ENCODE measurements at places on chromosomes 3 and 15.

DNA sequence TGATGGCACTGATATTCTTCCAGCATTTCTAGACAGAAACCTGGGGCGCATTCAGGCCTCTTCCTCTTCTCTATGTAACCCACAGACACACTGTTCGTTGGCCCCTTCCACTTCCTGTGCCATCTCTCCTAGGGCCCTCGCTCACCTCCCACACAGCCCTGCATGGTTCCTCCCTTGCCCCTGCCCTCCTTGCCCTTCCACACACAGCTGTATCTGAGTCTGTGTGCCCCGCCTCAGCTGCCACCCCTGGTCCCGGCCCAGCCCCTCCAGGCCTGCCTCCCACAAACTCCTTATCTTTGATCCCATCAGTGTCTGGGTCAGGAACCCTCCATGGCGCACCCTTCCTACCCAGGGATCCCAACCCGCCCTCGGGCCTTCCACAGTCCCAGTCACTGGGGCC lies 37.9 kb downstream of the RAB6B start:
- DNase-seq, result no peak

GRCh38 chr15:96088650-96089049 lies 241.8 kb upstream of the NR2F2 start:
- DNase-seq, result no peak

DNA sequence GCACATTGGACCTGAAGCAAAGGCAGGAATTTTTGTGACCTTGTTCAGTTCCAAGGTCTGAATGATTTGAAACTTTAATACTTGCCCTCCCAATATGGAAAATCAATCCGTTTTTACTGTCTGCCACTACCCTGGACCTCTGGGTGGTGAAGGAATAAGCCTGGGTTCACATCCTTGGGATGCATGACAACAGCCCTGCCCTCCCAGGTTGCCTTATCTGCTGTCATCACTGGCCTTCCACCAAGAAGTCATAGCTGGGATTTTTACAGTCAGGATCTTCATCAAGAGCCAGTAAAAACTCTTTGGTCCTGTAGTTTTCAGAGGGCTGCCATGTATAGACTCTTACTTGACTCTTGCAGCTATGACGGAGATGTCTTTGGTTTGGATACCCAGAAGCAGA lies 128.6 kb downstream of the MYLK start:
- DNase-seq, result no peak

DNA sequence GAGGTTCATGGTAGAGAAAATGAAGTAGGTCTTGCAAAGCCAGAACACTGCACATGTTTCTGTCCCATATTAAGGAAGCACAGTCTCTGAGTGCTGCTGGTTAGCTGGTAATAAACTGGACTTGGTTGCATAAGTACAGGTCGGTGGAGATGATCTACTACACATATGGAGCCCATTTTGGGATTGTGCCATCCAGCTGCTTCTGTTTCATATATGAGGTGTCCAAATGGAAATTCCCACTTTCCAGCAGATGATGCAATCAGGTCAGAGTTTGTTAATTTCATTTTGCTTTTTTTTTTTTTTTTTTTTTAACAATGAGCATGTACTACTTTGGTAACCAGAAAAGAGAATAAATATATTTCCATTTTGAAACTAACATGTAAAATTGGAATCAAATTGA lies 122.6 kb downstream of the SATB1 start:
- no peak for DNase-seq

- DNase-seq, result no peak
Measured at GRCh38 chr3:94175677-94176076, 112.8 kb downstream of the NSUN3 start.

DNA sequence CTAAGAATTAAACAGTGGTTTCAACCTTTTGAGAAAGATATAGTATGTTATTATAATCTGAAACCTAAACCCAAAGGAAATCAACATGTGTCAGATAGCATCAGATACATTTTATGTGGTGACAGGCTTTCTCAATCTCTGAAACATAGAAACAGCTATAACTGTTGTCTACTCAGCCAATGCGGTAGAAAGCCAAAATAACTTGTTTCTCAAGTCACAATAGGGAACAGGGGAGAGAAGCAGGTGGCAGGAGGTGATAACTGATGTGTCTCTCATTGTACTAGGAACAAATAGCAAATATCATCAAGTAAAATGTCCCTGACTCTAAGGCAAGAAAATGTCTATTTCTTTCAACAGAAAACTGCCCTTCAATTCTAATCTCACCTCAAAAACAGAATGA lies 38.6 kb downstream of the DENND6A start:
- DNase-seq, result no peak

DNA sequence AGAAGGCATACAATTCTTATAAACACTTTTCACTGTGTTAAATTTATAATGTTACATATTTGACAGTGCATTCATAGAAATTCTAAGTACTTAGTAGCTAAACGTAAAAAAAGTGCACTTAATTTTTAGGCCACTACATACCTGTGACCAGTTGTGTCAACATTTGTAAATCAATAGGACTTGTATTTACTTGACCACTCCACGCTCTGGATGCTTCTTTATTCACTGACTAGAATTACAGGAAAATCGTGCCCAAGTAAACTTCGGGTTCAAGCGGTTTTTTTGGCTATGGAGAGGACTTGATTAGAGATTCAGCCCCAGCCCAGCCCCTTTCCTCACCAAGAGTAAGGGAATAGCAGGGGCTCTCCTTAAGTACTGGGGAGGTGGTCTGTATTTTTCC lies 21.8 kb downstream of the WDR53 start:
- DNase-seq, result no peak

- no peak for DNase-seq
Measured at GRCh38 chr3:175105066-175105465, 245.9 kb downstream of the NAALADL2 start.

- DNase-seq, result no peak
Measured at GRCh38 chr3:132443421-132443820, 26.1 kb downstream of the DNAJC13 start.

GRCh38 chr3:167116120-167116922 lies 263.8 kb downstream of the ZBBX start:
- no peak for DNase-seq

DNA sequence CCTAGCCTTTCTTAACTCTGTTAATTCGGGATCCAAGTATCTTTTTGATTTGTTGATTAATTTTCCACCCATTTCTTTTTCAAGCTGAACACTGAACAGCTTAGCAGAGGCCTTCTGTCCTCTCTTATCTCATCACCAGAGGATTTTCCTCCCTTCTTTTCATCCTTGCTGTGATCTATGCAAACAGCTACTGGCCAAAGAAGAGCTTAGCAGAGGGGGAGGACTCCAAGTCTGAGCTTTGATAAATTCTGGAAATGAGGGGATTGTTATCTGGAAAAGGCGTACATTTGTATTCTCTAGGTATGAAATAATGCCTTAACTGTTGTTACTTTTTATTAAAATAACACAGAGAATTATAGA lies 13.4 kb downstream of the DZIP3 start:
- DNase-seq, result no peak

- no peak for DNase-seq
Measured at GRCh38 chr15:93831641-93832040, 399.7 kb upstream of the MCTP2 start.

GRCh38 chr3:69016901-69017300 lies 3.4 kb upstream of the EOGT start:
- DNase-seq, result no peak

DNA sequence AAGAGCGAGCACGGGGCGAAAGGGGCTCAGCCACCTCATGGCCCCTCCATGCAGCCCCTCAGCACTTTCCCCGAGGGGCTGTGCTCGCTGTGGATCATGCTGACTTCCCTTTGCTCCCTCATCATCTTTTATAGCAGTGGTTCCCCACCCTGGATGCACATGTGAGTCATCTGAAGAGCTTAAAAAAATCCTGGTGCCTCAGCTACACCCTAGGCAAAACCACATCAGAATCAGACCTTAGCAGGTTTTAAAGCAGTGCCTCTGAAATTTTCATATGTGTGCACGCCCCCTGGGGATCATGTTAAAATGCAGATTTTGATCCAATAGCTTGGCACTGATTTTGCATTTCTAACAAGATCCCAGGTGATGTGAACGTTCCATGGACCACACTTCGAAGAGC lies 50.9 kb downstream of the FEM1B start:
- DNase-seq, result no peak

GRCh38 chr15:69750253-69750652 lies 297.6 kb downstream of the RPLP1 start:
- DNase-seq, result no peak

DNA sequence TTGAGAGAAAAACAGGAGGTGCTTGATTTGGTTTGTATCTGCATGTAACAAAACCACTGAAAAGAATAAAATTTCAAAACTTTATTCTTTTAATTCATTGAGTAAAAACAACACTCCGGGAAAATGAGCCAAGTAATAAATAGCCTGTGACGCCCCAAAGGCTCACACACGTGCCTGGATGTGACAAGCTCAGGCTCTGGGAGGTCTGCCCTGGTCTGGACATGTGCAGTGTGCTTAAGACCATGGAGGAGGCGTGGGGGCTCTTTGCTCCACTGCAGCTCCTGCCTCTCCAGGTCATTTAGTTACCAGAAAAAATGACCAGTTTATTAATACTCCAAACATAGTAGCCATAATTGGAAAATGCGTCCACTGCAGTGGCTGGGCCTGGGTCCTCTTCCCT lies 8.6 kb upstream of the NME9 start:
- DNase-seq, result no peak

GRCh38 chr3:123295171-123295900 lies 93.6 kb downstream of the SEC22A start:
- no peak for DNase-seq

GRCh38 chr3:112654492-112654891 lies 13.5 kb upstream of the CCDC80 start:
- DNase-seq, result no peak

GRCh38 chr3:63593779-63594178 lies 58.7 kb upstream of the SNTN start:
- DNase-seq, result no peak

DNA sequence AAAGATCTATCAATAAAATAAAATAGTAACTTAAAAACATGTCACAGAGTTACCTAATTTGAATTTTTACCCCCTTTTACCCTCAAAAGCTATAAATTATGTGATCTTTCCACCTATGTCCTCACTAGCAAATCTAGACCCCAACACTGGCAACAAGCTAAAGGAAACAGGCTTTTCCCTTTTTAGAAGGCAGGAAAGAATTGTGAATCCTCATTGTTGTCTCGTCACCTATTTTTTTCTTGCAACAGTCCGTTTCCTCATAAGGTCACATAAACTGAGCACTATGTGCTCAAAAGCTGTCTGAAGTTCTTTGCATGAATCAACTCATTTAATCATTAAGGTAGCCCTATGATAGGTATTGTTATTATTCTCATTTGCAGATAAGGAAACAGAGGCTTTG lies 34.6 kb upstream of the DAZL start:
- DNase-seq, result no peak

DNA sequence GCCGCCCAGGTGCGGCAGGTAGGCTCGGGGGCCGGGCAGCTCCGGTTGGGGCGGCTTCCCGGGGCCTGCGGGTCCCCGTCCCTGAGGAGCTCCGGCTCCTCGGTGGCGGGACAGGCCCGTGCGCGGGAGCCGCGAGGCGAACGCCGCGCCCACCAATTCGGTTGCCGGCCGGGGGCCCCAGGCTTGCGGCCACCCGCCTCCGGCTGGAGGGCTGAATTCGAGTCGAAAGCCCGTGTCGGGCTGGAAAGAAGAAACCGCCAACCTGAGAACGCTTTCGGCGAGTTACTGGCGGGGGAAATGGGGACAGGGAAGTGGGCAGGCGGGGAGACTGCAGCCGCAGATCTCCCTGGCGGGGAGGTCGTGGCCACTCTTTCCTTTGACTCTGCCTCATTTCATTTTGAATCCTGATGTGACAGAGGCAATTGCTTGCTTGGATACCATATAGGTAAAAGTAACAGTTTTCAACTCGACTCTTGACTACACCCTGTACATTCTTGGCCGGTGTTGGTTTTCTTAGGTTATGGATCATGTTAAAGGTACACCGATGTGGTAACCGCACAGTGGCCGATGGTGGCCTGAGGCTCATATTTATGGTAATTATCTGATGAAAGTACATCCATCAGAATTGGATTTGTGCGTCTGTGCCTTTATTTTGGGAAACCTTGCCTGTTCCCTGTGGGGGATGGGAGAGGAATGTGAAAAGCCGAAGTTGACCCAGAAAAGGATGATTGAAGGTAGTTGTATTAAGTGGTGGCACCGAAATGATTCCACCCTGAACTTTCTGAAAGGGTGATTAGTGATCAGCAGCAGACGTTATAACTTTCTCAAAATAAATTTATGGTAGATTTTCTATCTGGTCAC lies 1.7 kb downstream of the B3GNT5 start:
- DNase-seq, result no peak

DNA sequence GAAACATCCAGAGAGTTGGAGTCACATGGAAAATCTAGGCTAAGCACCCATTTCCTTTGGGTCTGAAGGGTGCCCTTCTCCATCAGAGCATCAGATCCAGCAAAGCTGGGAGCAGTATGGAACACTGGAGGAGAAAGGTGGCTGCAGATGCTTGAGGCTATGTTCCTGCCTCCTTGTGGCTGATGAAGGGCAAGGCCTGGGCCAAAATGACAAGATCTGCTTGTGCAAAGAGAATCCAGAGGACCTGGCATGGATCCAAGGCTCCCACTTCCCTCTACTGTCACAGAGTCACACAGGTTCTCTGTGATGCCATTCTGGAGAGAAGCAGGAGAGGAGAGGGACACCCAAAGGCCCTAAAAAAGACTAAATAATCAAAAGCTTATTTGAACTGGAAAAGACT lies 9.2 kb upstream of the ATP8B4 start:
- no peak for DNase-seq

DNA sequence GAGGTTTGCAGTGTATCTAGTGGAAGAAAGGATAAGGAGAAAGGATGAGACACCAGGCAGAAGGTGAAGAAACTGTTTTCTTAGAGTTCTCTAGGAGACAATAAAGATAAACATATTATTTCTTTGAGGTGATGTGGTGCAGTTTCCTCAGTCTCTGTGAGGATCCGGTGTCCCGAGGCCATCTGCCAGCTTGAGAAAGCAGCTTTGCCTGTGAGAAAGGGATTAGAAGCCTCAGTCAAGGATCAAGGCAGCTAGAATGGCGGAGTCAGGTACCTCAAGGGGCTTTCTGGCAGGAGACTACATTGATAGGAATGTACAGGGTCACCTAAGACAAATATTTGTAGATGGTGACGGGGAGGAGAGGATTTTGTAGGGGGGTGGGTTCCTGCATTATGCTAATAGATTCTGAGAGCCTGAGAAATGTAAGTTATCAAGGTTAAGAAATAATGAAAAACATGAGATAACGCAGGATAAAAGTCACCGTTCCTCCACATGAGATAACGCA lies 103.9 kb upstream of the MB21D2 start:
- no peak for DNase-seq
